ENCODE measurements at places on chromosomes 13 and 19.

DNA sequence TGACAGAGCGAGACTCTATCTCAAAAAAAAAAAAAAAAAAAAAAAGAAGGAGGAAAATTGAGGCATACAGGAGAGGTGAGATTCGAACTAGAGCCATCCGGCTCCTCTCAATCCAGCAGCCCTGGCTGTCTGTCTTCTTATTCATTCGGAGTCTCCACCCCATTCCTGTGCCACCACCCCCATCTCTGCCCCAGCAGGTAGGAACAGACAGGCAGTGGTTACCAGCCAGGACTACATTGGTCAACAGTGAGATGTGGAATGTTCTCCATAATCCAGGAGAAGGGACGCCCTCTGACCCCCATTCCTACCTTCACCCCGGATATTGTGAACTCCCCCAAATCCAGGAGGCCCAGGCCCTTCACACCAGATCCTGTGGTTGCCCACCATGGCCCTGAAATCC, 6.6 kb upstream of the S1PR2 start:
- no peak for DNase-seq

DNA sequence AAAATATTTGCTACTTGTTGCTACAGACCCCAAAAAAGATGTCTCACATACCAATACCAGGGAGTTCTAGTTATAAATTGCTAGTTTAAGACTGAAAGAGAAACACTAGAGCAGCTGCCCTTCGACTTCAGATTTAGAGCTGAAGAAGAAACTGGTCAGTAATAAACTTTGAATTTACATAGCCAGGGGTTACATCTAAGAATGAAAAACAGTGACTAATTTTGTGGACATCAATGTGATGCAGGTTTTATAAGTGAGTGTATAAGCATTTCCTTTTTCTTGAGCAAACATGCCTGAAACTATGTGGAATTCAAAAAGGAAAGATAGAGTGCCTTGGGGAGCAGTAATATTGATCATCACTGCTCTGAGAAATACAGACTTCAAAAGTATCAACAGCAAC, 724.9 kb upstream of the MIR17HG start:
- no peak for DNase-seq

GRCh38 chr19:2634228-2634951, 68.1 kb downstream of the GNG7 start:
- no peak for DNase-seq

- DNase-seq = no peak
These were observed 3.3 kb upstream of the PHLDB3 start for GRCh38 chr19:43507880-43508279.

DNA sequence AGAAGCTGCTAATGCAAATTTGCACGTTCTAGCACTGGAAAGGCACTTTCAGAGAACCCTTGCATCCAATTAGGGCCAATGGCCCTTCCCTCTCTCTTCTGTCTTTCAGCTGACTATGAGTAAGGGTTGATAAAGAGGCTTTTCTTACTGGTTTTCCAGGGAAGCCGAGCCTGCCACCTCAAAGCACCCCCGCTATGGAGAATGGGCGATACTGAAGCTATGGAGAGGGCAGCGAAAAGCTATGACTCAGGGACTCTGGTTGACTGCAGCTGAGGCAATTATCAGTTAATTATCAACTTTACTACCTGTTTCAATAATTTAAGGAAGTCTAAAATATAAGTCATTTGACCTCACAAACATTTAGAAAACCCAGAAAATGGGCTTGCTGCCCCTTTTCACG, 115.8 kb downstream of the TRPC4 start:
- no peak for DNase-seq

DNA sequence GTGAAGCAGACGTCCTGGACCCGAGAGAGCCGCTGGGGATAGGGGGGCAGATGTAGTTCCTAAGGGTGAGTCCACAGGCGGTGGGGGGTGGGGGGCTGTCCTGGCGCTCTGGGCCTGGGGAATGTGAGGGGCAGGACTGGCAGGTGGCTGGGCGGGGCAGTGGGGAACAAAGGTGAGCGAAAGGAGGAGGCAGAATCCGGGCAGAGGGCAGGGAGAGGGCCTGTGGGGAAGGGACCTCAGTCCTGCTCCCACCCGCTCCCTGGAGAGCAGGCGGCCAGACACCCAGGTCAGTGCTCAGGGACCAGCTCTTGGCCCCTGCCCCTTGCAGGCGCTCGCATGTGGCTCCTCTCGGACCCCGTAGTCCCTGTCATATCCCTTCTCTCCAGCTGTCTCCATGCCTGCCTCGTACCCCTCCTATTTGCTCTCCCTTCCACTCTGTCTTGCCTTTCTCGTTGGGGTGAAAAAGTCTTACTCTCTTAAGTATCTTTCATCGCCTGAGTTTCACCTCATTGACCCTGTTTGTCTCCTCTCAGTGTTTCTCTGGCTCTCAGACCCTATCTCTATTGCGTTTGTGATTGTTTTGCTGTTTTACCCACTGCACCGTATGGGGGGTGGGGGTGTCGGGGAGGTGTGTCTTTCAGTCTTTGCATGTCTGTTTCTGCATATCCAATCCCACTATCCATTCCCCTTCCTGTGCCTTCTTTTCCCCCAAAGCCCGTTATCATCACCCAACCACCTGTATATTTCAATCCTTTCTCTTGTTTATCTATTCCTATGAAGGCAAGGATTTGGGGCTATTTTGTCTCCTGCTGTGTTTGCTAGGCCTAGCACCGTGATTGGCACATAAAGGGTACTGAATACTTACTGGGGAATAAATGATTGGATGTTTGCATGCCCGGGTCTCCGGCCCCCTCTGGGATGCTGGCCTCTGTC, 5.8 kb downstream of the SPHK2 start:
- DNase-seq = no peak

GRCh38 chr13:37349916-37350315, 244.5 kb upstream of the CSNK1A1L start:
- no peak for DNase-seq

- no peak for DNase-seq
These were observed 11.0 kb upstream of the ZNF766 start for GRCh38 chr19:52258426-52258825.
